ENCODE measurements at places on chromosomes 16 and 17.

DNA sequence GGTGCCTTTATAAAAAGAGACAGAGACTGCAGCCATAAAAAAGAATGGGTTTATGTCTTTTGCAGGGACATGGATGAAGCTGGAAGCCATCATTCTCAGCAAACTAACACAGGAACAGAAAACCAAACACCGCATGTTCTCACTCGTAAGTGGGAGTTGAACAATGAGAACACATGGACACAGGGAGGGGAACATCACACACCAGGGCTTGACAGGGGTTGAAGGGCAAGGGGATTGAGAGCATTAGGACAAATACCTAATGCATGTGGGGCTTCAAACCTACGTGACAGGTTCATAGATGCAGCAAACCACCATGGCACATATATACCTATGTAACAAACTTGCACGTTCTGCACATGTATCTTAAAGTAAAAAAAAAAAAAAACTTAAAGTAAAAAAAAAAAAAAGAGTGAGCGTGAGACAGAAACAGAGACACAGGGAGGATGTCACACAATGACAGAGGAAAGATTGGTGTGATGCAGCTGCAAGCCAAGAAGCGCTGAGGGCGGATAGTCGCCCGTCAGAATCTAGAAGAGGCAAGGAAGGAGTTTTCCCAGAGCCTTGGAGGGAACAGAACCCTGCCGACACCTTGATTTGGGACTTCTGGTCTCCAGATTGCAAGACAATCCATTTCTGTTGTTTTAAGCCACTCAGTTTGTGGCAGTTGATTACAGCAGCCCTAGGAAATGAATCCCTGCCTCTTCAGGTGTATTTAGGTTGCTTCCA is 27.4 kb upstream of the TNS4 start:
- DNase-seq = no peak

- no peak for DNase-seq
Observed at GRCh38 chr16:87352818-87353217, 30.8 kb downstream of the FBXO31 start.

GRCh38 chr16:3609895-3610697 is 1.3 kb downstream of the SLX4 start:
- DNase-seq = peak; percentile 3

DNA sequence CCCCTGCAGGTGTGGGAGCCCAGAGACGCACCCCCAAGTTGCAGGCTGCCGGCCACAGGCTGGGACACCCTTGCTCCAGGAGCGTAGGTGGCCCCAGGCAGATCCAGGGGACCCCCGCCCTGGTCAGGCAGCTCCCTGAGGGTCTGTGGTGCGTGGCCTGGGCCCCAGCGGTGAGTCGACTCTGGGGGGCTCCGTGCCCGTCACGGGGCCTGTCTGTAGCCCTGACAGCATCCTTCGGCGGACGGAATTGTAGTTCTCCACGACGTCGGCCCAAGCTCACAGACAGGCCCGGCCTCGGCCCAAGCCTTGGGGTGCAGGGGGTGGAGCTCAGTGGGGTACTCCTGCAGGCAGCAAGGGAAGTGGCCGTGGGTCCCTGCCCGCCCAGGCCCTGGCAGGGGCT is 82.9 kb downstream of the LMF1 start:
- no peak for DNase-seq

DNA sequence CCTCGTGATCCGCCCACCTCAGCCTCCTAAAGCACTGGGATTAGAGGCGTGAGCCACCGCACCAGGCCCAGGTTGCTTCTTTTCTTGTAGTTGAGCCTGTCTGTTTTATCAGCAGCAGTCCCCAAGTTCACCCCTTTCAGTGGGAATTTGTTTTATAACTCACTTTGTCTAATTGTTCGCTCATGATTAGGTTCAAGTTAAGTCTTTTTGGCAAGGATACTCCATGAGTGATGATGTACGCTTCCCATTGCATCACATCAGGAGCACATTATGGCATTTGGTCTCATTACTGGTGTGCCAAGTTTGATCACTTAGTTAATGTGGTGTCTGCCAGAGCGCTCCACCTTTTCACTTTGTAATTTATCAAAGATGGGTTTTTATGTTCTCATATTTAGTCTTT is 14.4 kb upstream of the GJD3 start:
- DNase-seq = no peak

DNA sequence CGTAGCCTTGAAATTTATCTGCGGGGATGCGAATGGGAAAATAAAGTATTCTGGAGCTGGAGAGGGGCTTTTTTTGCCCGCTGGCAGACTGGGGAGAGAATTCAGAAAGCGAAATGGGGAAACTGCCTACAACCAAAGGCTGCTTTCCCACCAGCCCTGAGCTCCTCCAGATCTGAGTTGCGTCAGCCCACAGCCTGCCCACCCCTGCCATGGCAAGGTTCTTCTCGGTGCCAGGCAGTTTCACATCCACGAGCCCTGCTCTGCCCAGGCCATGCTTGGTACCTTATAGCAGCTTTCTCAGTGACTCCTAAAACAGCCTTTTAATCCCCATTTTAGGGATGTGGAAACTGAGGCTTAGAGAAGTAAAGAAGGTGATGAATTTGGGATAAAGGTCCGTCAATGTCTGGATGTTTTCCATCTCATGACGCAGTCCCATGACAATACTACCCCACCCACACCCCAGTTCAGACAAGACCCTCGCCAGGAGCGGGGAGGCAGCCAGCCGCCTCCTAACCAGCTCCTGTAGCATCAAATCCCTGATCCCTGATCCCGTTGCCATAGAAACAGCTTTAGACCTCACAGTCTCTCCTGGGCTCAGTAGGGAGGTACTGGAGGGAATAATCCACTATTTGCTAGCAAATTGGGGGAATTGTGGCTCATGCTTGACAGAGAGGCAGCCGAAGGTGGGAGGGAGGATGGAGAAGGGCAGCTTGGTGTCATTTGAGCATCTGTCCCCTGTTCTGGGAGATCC is 113.5 kb downstream of the MGAT5B start:
- DNase-seq = no peak

GRCh38 chr17:40417609-40418427 is at the start of gene TOP2A:
Gene TOP2A (minus strand): TSS chr17:40417896. CDS start chr17:40417791, 105 bp downstream.
- peak; percentile 100 for DNase-seq

DNA sequence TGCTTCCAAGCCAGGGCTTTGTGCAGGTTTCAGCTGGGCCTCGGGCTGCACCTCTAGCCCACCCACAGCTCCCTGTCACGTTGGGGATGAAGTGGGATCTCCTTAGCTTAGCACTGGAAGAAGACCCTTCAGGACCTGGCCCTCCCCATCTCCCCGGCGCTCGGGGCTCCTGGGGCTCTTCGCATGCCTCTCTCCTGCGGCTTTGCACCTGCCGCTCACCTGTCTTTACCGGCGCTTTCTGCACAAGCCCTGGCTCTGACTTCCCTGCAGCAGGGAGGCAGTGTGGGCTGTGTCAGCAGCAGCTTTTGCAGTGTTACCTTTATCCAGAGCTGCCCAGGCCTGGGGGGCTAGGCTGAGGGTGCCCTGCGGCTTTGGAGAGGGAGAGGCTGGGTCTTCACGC is 52.3 kb downstream of the NT5M start:
- no peak for DNase-seq

DNA sequence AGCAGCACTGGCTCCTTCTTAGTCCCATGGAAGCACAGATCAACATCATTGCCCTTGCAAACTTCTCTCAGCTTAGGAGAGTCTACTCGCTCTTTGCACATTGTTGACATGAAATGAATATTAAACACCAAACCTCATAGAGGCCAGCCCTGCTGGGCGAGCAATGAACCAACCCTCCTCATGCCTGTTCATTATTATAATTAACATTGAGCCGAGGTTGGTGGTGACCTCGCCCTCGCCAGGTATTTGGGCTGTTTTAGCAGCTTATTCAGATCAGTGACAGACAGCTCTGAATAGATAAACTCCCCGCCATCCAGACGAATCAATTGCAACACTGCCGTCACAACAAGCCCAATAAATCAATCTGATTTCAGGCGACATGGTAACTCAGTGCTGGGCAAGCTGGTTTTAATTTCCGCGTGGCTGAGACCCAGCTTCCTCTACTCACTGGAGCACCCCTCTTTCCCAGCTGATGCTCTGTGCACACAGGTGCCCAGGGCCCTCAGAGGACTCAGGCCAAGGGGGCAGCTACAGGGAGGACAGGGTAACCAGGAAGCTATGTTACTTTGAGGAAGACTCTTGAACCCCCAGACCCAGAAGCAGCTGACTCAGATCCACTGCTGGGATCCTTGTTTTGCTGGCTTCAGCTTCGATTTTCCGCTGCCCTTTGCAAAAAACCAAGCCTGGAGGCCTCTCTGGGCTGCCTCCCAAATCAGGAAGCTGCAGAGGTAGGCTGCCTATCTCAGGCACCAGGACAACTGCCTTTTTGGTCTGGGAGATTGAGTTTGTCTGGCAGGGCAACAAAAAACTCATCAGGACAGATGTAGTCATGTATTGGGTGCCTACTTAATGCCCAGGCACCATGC is 10.7 kb upstream of the SEZ6 start:
- no peak for DNase-seq

DNA sequence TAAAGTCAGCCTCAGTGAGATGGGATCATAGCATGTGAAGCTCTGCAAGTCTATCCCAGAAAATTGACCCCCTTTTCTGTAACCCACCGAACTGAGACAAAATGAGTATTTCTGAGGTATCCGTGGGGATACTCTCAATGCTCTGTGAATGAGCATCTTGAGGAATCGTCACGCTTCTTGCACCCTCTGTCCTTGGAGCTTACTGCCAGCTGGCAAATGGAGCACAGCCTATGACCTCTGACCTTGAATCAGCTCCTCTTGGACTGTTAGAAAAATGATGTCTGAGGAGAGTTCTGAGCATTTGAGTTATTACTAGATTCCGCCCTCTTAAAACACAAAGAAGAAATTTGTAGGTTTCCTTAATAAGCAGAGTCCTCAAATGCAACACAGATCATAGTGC is 342.1 kb downstream of the ZFHX3 start:
- no peak for DNase-seq

- DNase-seq = no peak
Observed at GRCh38 chr16:29820730-29821642, 724 bp downstream of the MVP start.

GRCh38 chr16:66245072-66245471 is 121.4 kb upstream of the CDH5 start:
- DNase-seq = no peak

- DNase-seq = no peak
Observed at GRCh38 chr17:55305321-55306087, 40.7 kb downstream of the HLF start.

DNA sequence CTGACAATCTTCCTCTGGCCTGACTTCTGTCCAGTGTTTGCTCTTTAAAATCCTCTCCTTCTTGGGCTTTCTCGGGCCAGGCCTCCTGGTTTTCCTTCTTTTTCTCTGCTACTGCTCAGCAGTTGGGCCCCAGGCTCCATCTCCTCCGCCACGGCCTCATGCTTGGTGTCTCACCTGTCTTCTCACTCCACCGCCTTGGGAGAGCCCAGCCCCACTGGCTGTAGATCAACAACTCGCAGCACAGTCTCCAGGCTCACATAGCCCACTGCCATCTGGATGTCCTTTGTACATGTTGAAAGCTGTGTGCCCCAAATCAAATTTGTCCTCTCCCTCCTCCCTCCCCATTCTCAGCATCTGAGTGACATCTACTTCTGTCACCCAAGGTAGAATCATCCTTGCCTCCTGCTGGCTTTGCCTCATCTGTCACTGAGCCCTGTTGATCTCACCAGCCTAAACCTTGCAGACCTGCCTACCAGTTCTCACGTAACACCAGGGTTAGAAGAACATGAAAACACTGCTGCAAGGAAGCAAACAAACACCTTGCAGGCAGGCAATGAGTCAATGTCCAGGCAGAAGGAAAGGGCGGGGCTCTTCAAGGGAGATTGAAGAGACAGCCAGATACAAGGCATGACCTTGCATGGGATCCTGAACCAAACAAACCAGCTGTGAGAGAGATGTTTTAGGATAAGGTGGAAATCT is 103.2 kb upstream of the SMURF2 start:
- no peak for DNase-seq

- DNase-seq = peak; percentile 47
Observed at GRCh38 chr16:48511071-48511540, 98.9 kb downstream of the N4BP1 start.

DNA sequence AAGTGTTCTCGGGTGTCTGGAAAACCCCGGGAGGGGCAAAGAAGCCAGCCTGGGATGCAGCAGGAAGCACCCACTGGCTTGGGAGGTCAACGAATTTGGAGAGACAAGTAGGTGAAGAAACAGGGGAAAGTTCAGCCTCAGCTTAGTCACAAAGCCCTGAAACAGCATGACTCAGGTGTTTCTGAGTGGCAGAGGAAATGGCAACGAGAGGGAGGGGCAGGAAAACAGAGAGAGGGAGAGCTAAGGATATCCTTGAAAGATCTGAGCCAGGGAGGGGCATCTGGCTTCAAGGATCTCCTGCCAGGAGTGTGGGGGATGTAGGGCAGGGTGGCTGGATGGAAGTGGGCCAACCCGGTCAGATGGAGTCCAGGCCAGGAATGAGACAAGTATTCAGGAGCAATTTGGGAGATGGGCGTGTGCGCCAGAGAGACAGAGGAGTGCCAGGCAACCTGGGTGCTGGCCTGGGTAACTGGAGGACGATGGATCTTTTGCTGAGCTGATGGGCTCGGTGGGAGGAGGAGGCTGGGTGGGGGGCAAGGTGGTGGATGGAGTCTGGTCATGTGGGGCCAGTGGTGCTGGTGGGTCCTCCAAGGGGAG is 27.2 kb downstream of the ABCC3 start:
- peak; percentile 85 for DNase-seq

DNA sequence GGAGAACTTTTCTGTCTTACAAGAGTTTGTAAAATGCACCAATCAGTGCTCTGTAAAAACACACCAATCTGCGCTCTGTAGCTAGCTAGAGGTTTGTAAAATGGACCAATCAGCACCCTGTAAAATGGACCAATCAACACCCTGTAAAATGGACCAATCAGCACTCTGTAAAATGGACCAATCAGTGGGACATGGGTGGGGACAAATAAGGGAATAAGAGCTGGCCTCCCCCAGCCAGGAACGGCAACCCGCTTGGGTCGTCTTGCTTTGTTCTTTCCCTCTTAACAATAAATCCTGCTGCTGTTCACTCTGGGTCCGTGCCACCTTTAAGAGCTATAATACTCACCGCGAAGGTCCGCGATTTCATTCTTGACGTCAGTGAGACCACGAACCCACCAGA is 18.5 kb upstream of the KCNG4 start:
- DNase-seq = no peak

- DNase-seq = no peak
Observed at GRCh38 chr17:76445697-76446448, 7.1 kb downstream of the UBE2O start.

DNA sequence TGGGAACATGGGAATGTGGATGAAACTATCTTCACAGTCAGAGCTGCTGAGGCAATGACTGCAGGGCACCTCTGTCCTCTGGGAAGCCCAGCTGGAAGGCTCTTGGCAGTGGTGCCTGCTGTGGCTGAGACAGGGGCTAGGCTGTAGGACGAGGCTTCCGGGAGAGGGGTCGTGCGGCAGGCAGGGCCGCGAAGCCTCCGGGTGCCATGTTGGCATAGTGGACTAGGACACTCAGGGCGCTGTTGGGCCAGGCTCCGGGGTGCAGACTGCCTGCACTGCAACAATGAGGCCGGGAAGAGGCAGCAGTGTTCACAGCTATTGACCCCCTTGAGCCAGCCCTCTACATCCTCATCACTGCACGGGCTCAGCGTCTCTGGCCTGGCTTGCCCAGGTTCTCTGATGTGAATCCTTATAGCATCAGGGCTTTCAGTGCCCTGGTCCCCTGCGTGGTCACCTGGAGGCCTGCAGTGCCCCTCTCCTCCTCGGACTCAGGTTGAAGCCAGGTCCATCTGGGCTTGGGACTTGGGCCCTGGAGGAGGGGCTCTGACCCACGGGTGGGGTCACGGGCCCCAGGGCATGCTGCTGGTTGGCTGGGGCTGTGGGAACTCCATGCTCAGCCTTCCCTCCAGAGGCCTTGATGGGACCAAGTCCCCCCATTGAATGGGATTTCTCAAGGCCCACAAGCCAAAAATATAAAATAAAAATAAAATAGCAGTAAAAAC is 91.6 kb downstream of the TNFRSF13B start:
- no peak for DNase-seq

Data from fibroblast of skin of back (primary cell).